Dorsolateral prefrontal cortex (tissue), 122 donors: ENCODE measurements at places on chromosomes 2 and 18. TPM values are rescaled to one million over a fixed set of nuclear protein-coding genes. Genes with fewer than 3 reads are reported as not detected.

VIT gene
- 0.96 TPM for total RNA-seq

ABHD1 gene
- total RNA-seq, result 4.4 TPM

DSG4 gene
- not detected for total RNA-seq

CNDP1 gene
- 163 TPM for total RNA-seq

OBSL1 gene
- 94.3 TPM for total RNA-seq

NOSTRIN gene
- 8.5 TPM for total RNA-seq

PFN4 gene
- total RNA-seq, result not detected

IKZF2 gene
- 36.9 TPM for total RNA-seq

TEKT4 gene
- total RNA-seq, result 0.43 TPM

DPP10 gene
- 96.4 TPM for total RNA-seq

PAX3 gene
- total RNA-seq, result not detected

ACYP2 gene
- total RNA-seq, result 67.5 TPM

REG3G gene
- not detected for total RNA-seq

NGEF gene
- total RNA-seq, result 225 TPM

DAW1 gene
- 1.2 TPM for total RNA-seq

CCDC74A gene
- 15.3 TPM for total RNA-seq
